ENCODE measurements at places on chromosomes 5 and 9.

DNA sequence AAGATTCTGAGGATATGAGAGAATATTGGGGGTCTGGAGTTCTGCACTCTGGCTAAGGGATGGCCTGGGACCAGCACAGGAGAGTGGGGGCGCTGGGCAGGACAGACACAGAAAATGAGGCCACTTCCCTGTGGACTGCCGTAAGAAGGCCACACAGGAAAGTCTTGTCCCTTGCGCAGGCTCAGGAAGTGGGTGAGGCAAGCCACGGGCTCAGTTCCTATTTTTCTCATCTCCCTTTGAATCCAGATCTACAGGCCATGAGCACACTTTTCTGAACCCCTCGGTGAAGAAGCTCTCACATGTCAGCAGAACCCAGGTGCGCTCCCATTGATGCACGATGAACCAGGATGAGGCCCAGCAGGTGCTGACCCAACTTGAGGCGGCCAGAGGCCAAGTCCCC lies 207.4 kb downstream of the AGTPBP1 start:
- DNase-seq: no peak

DNA sequence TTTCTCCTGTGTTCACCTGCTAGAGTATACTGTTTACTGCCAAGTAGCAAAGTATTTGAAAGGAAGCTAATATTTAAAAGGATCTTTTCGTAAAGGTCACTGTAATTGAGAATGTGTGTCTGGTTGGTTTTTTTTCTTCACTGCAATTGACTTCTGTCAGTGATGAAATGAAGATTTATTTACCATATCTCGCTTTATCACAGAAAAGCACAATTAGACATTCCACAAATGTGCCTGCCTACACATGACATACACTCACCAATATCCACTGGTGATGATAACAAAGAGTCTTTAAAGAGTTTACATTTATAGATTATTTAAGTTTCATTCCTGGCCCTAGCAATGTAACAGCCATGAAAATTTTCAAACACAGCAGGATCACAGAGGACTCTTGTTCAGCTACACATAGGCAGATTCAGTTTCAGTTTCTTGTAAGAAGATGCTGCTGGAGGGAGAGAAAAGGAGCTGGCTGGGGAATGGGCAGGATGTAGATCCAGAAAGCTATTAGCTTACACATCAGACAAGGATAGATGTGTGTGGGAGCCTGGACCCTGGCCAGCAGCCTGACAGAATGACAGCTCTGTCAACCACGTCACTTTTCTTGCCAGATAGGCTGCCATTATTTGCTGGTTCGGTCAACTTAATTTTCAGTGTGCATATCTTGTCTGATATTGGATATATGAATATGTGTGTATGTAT lies 104.0 kb downstream of the GDNF start:
- no peak for DNase-seq

- no peak for DNase-seq
These were observed 51.8 kb downstream of the ELAVL2 start for GRCh38 chr9:23774266-23774665.

GRCh38 chr9:68932458-68932857 lies 81.5 kb downstream of the PRKACG start:
- DNase-seq: no peak

- no peak for DNase-seq
These were observed 445.0 kb upstream of the PIK3R1 start for GRCh38 chr5:67770431-67771025.

- no peak for DNase-seq
These were observed 132.9 kb downstream of the ADAMTSL1 start for GRCh38 chr9:18606846-18607245.

DNA sequence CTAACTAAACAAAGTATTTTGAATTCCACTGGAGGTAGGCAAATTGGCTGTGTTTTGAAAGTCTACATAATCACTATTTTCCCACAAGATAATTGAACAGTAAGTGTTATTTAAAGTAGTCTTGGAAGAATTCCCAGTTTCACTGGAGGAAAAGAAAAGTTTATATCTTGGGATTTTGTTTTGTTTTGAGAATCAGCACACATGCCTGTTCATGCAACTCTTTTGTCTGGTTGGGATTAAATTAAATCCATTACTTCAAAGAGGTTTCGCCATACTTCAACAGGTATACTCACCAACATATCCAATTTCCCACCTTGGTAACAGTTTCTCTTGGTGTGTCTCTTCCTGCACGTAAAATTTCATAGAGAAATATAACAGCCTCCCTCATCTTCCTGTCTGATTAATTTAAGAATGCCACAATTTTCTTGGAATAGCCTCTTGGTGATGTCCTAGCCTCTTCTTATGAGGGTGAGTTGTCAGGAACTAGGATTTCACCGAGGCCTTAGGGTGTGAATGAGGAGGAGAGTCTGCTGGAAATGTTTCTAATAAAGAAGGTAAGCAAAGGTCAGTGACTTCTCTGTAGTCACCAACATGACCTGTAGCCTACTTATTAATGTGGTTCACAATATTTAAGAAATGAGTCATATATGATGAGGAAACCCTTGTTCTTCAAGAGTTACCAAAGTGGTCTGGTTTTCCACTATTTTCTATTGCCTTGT lies 48.1 kb downstream of the ITGA2 start:
- no peak for DNase-seq

All from activated naive CD8-positive, alpha-beta T cell treated with anti-CD3 and anti-CD28 coated beads, Interleukin-2, amount 50 U/mL, for 24 hours (primary cell).